ENCODE measurements at places on chromosomes 7 and 10. TPM values are rescaled to one million over a fixed set of nuclear protein-coding genes. Genes with fewer than 3 reads are reported as not detected.

DNA sequence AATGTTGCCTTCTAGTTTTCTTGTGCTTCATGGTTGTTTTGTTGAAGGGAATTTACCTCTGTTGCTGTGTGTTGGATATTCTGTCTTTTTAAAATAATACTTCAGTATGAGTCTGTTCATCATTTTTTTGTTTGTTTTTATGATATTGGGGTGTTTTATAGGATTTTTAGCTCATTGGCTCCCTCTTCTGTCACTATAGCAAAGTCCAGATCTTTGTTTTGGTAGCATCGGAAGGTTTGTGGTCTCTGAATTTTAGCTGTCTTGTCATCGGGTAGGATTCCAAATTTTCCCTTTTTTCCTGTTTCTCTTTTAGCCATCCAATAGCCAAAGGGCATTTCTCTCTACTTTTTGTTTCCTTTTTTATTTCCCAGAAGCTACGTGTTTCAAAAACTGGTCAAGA, 91.4 kb downstream of the EXOC4 start:
- DNase-seq = peak; percentile 6

DNA sequence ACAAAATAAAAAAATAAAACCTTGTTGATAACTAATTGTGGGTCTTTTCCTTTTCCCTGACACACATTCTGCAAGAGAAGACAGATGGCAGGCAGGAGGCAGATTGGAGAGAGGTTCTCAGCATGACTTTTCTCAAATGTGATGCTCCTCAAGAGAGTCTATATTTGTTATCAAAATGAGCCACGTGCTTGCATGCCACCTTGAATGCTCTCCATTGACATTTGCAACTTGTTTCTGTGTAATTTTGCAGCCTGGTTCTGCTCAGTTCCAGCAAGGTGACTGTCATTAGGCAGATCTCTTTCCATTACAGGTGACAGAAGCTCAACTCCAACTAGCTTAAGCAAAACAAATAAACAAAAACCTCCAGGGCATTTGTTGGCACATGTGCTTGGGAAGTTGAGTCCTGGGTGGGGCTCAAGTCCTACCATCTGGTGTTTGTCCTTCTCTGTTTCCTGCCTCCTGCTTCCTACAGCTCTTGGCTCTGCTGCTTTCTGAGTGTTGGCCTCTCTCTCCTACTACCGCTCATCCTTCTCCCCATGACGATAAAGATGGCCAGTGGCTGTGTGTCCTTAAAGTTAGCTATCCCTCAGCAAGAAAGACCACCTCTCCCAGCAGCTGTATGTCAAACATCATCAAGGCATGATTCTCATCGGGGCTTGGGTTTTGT, 56.7 kb downstream of the GRK5 start:
- DNase-seq = no peak

DNA sequence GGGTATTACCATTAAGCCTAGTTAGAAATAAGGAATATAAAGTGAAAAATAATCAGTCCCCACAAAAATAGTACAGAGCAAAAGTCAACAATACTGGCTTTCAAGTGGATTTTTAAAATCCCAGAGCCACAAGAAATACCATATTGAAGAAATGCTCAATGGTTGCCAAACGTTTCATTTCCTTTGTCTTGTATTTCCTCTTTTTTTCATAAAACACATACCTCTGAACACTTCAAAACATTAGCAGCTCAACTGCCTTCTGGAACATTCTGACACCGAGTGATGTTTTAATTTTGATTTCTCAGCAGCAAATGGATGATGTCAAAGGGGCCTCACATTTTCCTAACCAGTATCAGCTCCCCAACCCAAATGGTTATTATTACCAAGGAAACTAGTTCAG, 10.5 kb downstream of the NOD1 start:
- no peak for DNase-seq

- DNase-seq = peak; percentile 38
Measured at GRCh38 chr7:112782498-112782897, 7.7 kb downstream of the TMEM168 start.

DNA sequence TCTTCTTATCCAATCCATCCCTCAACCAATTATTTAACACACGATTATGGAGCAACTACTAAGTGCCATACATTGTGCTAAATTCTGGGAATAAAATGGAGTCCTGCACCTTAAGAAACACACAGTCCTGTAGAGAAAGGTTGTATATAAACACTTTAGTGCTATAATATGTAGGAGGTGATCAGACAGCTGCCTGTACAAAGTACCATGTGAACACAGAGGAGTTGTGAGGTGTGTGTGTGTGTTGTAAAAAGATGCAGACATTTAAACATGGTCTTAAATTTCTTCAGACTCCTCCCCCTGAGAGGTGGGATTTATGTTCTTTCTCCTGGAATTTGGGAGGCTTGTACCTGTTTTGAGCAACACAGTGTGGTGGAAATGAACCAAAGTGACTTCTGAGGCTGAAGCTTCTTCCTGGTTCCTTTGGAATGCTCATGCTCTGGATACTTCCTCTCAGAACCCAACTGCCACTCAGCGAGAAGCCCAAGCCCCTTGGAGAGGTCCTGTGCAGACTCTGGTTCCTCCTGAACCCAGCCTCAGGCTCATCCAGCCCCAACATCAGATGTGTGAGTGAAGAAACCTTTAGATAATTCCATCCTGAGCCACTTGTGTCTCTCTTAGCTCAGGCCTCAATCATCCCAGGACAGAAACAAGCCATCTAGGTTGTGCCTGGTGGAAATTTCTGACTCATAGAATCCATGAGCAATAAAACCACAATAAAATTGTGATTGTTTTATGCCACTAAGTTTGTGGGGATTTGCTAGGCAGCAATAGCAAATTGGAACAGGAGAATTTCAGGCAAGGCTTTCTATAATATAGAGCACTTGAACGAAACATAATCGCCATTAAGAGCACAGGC, 161.2 kb upstream of the FAM3C start:
- DNase-seq = no peak

FAM20C gene
- total RNA-seq = 14.2 TPM

TSPAN33 gene
- total RNA-seq = 1.7 TPM

UBN2 gene
- 25.3 TPM for total RNA-seq

GRCh38 chr10:110868981-110869380, 2.7 kb upstream of the PDCD4 start:
- no peak for DNase-seq

- DNase-seq = no peak
Measured at GRCh38 chr7:18655506-18655905, 160.0 kb downstream of the HDAC9 start.

LIPM gene
- not detected for total RNA-seq

- DNase-seq = no peak
Measured at GRCh38 chr10:110758128-110758765, 113.5 kb upstream of the PDCD4 start.

- DNase-seq = peak; percentile 88
Measured at GRCh38 chr7:17123020-17123419, 175.4 kb upstream of the AHR start.

MKX gene
- total RNA-seq = not detected

DNA sequence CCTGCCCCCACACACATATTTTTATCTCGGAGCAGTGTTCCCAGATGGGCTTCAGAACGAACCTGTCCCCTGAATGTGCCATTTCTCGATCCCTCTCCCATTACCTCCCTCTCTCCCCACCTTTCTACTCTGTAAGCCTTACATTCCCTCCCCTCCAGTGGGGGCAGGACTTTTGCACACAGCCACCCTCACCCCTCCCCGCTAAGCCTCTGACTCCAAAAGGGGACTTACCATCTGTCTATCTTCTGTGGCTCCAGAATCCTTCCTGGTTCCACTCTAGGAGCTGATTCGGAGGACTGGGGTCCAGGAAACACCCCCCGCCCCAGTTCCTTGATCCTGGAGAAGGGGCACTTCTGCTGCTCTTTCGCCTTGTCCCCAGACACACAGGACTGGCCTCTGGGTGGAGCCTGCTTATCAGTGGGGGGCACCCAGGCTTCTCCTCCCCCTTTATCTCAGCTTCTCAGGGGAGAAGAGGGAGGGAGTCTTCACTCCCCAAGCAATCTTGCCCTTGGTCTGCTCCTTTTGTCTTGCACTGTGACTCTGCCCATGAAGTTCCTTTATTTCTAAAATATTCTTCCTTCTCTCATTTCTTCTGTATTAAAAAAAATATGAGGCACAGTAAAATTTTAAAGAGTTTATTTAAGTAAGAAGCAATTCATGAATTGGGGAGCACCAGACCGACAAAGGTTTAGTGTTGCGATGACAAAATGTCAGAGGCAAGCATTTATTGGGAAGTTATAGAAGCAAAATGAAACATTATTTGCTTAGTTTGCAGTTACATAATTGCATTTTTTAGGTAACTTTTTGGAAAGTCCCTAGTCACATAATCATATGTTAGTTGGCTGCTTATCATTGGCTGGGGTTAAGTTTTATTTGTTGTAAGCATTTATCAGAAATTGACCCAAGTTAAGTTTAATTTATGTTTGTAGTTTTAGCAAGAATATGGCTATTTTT, at the start of gene KEL:
Gene KEL, minus strand, starts transcription at position 391 of the 954 bp plus-strand sequence. Its CDS starts 157 bp downstream, at position 234.
- DNase-seq = no peak

DNA sequence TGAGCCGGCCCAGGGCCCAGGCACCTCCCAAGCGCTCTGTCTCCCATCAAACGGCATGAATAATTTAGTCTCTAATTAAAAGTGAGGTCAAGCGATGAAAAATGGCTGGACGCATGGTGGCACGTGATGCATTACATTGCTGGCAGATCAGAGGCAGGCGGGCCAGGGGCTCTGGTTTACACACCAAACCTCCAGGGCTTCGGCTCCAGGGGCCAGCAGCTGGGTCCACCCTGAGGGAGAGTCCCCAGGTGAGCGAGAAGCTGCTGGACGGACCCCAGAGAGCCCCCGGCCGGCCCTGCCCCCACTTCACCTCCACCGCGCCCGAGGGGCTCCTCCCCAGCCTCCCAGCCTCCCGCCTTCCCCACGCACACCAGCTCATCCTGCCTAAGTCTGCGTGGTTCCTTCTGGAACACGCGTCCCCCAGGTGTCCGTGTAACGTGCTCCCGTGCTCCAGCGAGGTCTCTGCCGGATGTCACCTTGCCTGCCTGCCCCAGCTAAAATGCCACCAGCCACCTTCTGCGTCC, 23.2 kb downstream of the UNCX start:
- no peak for DNase-seq

SMO gene
- not detected for total RNA-seq

DNA sequence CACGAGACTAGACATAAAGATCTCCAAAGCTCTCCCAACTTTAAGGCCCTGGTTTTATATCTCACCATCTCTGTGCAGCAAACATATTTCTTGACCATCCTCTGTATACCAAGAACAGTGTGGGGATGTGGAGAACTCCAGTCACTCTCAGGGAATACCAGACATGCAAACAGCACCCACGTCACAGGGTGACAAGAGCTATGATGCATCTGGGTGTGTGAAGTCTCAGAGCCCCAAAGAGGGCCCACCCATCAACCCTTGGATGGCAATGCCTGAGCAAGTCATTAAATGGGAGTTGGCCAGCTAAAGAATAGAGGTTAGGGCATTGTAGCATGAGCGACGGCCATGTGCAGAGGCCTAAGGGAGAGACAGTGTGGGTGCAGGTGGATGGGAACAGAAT, 373.5 kb upstream of the BMPER start:
- DNase-seq = no peak

DNA sequence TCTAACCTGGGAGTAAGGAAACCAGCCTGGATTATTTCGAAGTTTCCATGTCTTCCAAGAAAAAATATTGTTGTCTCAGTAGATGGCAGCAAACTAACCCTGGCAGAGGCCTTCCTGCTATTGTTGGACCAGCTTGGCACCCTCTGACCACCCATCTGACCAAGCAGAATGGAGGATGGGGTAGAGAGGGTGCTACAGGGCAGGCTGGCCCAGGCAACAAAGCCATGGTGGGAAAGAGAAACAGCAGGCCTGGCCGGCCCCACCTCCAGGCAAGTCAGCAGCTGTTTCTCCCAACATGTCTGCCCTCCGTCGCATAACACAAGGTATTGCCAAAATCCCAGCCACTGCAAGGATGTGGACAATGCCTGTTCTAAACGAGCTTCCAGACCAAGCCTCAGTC, 95.0 kb downstream of the FAM53B start:
- DNase-seq = peak; percentile 49
